ENCODE measurements at places on chromosomes 2 and 18.

GRCh38 chr2:65681503-65681902 lies 249.1 kb upstream of the SPRED2 start:
- DNase-seq = no peak

- no peak for DNase-seq
These were observed 65.8 kb downstream of the KCTD1 start for GRCh38 chr18:26482569-26482968.

DNA sequence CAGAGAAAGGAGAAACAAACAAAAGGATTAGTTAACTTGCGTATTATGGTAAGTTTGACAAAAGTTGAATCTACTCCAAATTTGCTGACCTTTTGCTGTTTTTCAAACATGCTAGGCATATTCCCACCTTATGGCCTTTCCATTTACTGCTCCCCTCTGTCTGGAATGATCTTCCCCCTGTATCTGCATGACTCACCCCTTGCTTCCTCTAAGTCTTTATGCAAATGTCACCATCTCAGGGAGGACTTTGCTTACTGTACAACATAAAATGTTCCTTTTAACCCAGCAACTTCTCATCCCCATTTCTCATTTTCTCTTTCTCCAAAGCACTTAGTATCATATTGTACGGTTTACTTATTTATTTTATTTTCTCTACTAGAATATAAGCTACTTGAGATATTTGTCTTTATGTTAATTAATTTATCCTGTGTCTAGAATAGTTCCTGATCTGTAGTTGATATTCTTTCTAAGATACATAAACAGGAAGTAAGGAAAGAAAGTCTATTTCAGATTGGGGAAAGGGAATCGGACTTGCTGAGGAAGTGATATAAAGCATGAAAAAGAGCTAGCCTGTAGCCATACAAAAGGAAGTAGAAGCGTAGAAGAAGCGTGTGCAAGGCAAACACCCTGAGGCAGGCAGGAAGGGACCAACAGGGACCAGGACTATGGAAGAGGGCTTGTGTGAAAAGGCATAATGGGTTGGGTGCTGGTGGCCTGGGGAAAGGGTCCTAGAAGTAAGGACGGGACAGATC lies 144.9 kb upstream of the ERBB4 start:
- DNase-seq = peak; percentile 28

DNA sequence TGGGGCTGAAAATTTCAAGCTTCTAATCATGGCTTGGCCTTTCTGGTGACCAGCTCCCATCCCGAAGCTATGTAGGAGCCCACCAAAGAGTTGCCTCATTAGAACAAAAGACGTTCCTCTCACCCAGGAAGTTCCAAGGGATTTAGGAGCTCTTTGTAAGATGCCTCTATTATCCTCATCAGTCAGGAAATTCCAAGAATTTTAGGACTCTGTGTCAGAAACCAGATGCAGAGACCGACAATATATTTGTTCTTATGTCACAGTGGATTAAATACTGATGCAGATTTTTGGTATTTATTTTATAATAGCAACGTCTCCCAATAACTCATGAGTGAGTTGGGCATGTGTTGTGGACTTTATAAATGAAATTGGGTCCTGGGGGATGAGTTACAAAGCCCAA lies 91.8 kb upstream of the SKOR2 start:
- DNase-seq = peak; percentile 40

DNA sequence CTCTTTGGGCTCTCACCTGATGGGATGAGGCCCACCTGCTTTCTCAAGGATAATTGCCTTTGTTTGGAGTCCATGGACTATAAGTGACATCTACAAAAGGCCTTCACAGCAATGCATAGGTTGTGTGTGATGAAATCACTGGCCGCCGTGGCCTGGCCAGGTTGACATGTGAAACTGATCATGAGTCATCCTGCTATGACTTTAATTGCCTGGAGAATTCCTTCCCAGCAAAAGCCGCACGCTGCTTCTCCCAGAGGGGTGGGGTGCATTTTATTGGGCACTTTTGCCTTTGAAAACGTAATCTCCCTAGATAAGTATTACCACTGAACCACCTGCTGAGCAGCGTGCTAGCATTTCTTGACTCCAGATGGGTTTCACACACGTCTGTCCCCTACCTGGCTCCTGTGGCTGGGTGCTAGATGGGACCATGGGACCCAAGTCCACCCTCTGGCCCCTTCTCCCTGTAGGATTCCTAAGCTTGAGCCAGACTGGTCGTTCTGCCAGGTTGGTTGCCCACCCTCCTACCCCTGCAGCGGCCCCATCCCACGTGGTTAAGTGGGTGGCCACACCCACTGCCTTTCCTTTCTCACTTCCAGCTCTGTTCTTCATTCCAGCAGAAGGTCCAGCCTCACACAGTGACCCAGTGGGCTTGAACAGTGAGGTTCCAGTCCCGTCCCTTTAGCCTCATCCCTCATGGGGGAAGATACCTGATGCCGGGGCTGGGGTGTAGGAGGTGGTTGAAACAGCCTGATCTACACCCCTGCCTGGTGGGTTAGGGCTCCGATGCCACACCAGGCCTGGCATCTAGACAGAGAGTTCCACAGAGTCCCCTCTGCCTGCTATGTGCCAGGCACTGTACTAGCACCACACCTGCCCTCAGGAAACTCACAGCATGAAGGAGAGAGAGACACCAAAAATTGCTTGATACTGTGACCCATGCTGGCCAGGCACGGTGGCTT lies 89.6 kb downstream of the GBX2 start:
- DNase-seq = peak; percentile 84

- no peak for DNase-seq
These were observed 637.2 kb downstream of the DCDC2C start for GRCh38 chr2:4340536-4340935.

DNA sequence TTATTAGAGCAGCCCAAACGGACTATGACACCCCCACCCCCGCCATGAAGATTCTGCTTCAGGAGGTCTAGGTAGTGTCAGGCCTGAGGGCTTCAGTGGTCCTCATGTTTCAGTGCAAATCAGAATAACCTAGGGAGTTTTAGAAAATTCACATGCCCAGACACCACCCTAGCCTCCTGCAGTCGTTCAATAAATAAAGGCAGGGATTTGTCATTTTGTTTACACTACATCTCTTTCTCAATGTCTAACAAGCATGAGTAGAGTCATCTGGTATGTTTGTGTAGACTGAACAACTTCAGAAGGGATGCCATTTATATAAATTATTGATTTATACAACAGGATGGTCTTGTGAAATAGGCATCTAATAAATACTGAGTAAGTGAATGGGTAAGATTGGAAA lies 112.1 kb upstream of the SERPINE2 start:
- DNase-seq = peak; percentile 80

DNA sequence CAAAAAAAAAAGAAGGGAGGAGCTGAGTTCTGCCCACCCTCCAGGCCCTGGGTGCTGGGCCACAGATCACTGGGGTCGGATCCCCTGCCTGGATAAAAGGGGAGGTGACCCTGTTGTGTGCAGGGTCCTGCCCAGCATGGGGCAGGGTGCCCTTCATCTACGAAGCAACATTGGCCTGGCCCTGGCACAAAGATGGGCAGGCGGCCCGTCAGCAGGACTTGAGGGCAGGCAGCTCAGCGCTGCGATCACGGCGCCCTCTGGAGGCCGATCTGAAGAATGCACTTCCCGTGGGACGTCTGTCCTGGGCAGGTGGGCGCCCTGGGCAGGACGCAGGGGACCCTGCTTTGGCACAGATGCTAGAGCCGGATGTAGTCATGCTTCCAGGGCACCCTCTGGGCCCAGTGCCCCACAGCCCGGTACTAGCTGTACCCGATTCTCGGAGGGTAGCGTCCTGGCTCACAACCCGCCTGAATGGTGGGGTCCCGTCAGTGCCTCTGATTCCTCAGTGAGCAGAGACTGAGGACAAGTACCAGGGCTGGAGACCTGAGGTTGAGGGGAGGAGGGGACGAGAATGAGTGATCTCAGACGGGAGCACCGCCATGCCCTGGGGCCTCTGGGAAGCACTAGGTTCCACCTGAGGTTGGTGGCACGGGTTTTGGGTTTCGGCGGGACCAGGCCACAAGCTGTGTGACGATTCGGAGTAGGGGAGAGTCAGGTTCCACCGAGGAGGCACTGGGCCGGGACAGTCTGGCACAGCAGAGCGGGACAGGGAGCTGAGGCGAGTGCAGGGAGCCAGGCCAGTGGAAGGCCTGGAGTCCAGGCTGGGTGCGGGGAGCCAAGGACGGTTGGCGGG lies 18.0 kb downstream of the ARID5A start:
- peak; percentile 53 for DNase-seq

DNA sequence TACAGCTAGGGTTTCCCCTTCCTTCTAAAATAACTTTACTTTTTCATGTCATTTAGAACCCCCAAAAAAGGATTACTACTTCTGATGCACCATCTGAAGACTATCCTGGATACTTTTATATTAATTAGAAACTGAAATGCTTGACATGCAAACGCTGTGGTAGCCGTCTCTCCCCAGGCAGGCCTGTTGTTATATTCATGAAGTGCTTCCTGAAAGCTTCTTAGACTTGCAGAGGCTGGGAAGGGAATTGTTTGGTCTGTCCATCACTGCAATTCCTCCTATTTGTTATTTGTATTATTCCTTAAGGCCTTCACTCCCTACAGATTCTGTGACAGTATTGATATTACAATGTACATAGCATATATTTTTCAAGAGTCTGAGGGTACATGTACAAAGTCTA lies 370.2 kb downstream of the NRXN1 start:
- no peak for DNase-seq

Data from fibroblast of mammary gland (primary cell).